Activated T-cell treated with anti-CD3 and anti-CD28 coated beads for 48 hours (primary cell): ENCODE measurements at places on chromosomes 12 and 14.

- no peak for DNase-seq
Measured at GRCh38 chr12:108479364-108480070, 35.6 kb upstream of the FICD start.

DNA sequence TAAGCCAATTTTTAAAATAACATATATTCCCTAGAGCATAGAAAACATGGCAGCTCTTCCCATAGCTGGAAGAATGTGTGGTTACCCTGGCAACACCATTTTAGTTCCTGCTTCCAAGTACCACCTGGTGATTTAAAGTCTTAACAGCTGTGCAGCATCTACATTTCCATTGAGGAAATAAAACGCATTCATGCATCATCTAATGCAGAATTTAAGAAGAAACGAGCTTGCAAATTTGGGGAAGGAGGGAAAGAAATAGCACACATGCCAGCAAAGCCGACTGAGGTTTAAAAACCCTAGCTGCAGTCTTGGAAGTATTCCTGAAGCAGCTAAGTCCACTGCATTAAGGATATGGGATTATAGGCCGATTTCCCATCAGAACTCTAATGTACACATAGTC lies 22.8 kb upstream of the SLC38A2 start:
- no peak for DNase-seq

GRCh38 chr14:74584951-74585350 lies 27.1 kb downstream of the LTBP2 start:
- no peak for DNase-seq

DNA sequence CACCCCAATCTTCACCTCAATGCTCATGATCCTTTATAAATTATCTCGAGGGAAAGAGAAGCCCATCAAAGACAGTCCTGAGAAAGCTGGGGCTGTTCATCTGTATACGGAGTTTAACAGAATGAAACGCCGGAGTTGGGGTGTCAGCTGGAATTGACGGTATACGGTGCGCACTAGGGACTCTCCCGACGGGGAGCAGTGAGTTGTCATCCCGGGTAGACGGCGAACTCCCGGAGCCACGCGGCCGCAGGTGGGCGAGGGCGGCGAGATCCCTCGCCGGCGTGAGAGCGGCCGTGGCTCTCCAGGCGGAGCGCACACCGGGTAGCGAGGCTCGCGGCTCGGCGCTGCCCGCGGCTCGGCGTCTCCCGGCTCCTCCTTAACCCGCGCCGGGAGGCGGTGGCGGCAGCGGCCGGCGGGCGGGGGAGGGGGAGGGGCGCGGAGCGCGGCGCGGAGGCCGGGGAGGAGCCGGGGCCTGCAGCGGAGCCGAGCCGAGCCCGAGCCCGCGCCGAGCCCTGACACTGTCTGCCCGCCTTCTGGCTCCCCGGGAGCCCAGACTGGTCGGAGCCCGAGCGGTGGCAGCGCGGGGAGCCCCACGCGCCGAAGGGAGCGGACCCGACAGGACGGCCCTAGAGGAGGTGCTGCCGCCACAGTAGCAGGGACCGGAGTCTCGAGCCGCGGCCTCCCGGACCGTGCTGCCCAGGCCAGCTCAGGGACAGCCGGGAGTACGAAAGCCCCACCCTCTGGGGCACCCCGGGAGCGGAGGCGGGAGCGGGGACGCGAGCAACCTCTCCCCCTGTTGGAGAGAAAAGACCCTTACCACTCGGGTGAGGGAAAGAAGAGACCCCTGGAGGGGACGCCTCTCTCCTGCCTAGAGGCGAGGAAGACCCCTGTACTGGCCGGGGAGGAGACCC lies at the start of gene FOXJ2:
TSS of gene FOXJ2 (plus strand) at position 475 of the 911 bp plus-strand sequence. CDS start 7,117 bp downstream, outside the sequence.
- DNase-seq: peak; percentile 72

GRCh38 chr12:5797661-5798060 lies 147.4 kb downstream of the ANO2 start:
- DNase-seq: no peak
